EH (cell line): ENCODE measurements at places on chromosomes 12 and 14.

- no peak for DNase-seq
These were observed 1084.3 kb downstream of the TMEM121 start for GRCh38 chr14:106610691-106611090.

- DNase-seq: peak; percentile 55
These were observed 1.1 kb downstream of the ETV6 start for GRCh38 chr12:11650286-11651281.

DNA sequence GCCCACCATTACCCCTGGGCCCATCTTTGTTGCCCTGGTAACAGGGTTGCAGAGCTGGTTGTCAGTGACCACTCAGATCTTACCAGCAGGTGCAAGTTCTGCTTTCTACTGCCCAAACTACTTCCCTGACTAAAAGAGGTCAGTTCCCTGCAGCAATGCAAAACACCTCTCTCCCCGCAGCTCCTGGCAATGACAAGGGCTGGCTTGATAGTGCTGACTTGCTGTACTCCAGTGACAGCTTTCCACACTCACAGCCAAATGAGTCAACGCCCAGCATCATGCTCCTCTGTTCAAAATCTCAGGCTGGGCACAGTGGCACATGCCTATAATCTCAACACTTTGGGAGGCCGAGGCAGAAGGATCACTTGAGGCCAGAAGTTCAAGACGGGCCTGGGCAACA is 90.6 kb downstream of the CIT start:
- no peak for DNase-seq

GRCh38 chr14:52052288-52052943 is 16.4 kb downstream of the NID2 start:
- peak; percentile 98 for DNase-seq

- DNase-seq: no peak
These were observed 510 bp downstream of the EIF2S1 start for GRCh38 chr14:67360470-67361206.

DNA sequence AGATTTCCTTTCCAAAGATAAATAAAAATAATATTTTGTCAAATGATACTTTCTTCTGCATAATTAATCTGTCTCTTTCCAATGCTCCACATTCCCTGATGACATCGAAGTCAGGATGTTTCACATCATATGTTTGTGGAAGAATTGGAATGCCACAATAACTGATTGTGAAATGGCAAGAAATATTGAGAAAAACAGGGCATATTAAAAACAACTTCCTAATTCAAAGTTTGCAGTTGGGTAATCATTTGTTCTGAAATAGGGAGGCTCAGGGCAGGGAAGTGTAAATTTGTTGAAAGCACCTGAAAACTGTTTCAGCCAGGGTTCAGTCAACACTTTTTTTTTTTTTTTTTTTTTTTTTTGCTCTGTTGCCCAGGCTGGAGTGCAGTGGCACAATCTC is 50.7 kb downstream of the BCAT1 start:
- DNase-seq: no peak

DNA sequence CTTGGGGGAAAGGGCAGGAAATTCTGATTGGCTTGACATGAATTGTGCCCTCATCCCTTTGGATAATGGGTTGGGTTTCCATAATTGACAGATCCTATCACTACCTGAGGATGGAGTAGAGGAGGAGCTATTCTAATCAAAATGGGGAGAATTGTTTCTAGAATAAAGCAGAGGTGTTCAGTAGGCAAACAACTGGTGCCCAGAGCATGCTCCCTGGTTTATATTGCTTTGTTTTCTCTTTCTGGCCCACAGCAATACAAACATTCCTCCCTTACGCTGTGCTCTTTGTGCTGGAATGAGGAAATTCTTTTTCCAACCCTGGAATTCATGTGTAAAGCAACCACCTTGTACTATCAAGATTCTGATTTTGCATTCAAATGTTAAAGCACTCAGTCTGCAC is 147.4 kb downstream of the RASSF9 start:
- no peak for DNase-seq
